ENCODE measurements at places on chromosomes 16 and 17. TPM values are rescaled to one million over a fixed set of nuclear protein-coding genes. Genes with fewer than 3 reads are reported as not detected.

DNA sequence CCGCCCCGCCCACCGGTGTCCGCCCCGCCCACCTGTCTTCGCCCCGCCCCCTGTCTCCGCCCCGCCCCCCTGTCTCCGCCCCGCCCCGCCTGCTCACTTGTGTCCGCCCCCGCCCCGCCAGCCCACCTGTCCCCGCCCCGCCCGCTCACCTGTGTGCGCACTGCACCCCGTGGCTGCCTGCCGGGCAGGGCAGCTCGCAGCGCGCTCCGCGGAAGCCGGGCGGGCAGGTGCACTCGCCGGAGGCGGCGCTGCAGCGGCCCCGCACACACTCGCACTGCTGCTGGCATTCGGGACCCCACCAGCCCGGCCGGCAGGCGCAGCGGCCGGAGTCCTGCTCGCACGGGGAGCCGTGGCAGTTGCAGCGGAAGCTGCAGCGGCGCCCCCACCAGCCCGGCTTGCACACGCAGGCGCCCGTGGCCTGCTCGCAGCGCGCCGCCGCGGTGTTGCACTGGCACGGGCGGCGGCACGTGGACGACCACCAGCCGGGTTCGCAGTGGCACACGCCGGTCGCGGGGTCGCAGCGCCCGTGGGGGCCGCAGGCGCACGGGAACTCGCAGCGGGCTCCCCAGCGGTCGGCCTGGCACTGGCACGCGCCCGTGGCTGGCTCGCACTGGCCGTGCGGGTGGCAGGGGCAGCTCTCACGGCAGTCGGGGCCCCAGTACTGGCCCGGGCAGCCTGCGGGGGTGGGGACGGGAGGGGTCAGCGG is 2.1 kb downstream of the SCARF1 start:
- no peak for DNase-seq

DNA sequence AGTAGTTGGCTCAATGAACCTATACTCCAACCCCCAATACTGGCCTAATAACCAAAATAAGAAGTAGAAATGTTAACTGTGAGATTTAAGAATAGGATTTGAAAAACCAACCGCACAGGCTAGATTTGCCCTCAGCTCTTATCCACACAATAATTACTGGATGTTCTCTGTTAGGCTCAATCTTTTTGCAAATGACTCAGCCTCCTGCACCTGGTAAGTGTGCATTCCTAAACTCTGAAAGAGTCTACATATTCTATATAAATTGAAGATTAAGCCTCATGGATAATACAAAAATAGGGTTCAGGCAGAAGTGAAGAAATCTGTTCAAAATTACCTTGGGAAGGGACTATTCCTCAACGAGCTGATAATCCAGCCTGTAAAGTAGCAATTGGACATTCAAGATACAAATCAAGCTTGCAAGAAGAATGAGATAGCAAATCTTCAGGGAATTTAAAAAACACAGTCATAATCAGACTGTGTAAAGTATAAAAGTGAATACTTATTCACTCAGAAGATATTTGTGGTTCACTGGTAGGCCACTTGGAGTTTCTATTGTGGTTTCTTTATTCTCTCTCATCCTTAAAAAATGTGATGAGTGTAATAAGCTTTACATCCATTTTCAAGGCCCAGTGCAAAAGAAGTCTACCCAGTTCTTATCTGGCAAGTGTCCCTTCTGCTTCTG is 931.9 kb upstream of the SOX9 start:
- DNase-seq: no peak

Gene ACBD4
- total RNA-seq: 9.4 TPM

Gene CDH8
- total RNA-seq: not detected

Gene CMTM4
- total RNA-seq: 15.2 TPM

Gene WNK4
- not detected for total RNA-seq

GRCh38 chr16:81460075-81460474 is 15.5 kb downstream of the CMIP start:
- DNase-seq: no peak

- DNase-seq: no peak
Measured at GRCh38 chr16:30621765-30622164, 11.6 kb upstream of the ZNF689 start.

DNA sequence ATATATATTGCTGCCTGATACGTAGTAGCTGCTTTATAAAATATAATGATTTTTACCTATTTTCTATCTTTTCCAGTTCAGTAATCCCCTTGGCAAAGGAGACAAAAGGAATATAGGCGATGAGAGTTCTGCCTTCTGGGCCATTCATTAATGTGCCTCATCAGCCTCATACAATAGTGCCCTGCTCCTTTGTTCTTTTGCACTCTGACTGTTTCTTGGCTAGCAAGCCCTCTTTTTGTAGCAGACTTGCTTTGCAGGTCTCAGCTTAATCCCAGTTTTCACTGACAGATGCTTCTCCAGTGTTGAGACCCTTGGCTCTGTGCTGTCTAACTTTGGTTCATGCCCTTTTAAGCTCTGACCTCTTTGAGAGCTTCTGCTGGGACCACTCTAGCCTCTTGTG is 10.4 kb downstream of the HSD17B2 start:
- DNase-seq: no peak

DNA sequence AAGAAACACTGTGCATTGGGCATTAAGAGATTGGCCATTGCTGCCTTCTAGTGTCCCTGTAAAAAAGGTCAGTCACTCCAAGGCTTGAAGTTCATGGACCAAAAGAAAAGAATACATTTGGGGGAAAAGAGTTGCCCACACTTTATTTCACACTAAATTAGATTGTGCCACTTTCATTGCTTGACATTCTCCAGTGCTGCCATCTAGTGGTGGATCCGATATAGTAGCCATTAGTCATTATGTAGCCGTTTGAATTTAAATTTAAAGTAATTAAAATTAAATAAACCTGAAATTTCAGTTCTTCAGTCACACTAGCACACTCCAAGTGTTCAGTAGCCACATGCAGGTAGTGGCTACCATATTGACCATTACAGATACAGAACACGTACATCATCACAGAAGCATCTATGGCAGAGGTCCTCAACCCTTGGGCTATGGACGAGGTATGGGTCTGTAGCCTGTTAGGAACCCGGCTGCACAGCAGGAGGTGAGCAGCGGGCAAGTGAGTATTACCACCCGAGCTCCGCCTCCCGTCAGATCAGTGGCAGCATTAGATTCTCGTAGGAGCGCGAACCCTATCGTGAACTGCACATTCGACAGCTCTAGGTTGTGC is 21.9 kb upstream of the CDH5 start:
- DNase-seq: no peak

DNA sequence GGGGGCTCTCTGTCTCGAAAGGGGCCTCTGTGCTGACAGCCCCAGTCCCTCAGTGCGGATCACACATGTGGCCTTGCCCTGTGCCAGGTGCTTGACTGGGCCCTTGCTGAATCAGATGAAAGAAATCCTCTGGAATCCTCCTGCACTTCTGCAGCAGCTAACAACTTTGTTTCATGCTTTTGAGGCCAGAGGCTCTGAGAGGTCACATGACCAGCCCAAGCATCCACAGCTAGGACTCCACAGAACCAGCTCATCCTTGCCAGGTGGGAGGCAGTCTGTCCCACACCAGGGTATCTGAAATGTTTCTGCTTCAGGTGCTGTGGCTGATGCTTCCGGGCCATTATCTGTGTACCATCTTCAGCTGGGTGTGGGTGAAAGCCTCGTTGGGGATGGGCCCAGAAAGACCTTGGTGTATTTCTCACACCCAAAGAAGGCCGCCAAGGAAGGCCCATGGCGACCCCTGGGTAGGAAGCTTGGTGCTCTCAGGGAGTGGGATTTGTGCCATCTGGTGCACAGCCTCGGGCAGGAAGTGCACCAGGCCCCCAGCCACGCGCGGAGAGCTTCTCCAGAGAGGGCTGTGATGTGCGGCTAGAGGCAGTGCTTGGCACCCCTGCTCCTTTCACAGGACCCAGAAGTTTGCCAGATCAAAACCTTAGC is 143.8 kb downstream of the CLEC16A start:
- no peak for DNase-seq

DNA sequence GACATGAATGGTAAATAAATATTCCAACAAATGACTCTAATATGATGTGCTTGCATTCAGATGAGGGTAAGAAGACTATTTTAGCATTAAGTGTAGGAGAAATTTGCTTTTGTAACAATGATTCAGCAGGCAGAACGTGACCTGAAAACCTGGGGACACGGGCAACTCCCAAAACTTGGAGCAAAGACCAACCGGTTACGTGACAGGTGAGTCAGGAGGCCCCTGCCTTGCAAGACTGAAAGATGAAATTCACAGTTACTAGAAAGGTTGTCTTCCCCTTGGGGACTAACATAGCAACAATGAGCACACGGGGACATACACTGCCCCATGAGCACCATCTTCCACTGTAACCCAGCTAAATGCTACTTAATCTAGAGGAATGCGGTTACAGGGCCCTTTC is 33.5 kb upstream of the ERN1 start:
- no peak for DNase-seq

DNA sequence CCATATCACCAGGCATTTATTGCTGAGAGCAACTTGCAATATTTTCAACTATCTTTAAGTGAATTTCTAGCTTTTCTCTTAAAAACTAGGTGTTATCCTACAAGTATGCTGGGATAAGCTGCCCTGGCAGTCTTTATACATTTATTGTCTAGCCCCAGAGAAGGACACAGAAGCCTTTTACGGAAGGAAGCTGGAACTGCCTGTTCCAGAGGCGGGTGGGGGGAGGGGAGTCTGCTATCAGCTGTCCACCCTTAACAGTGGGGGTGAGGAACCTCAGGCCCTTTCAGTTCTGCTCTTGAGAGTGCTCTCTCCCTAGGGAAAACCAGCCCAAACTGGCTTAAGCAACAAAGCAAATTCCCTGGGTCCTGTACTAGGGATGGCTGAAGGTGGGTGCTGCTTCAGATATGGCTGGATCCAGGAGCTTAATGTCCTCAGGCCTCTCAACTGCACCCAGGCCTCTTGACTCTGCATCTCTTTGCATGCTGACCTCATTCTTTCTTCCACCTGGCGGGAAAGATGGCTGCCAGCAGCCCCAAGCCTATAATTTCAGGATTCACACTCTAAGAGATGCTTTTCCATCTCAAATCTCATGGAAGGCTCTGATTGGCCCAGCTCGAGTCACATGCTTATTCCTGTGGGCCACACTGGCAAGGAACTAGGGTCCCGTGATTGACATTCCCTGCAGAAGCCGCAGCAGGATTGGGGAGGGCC is 16.6 kb downstream of the NAGPA start:
- no peak for DNase-seq

Gene TMEM220
- 6.5 TPM for total RNA-seq

- DNase-seq: no peak
Measured at GRCh38 chr16:918741-919657, 51.8 kb downstream of the LMF1 start.

- DNase-seq: no peak
Measured at GRCh38 chr16:82152196-82152595, 17.8 kb downstream of the MPHOSPH6 start.

DNA sequence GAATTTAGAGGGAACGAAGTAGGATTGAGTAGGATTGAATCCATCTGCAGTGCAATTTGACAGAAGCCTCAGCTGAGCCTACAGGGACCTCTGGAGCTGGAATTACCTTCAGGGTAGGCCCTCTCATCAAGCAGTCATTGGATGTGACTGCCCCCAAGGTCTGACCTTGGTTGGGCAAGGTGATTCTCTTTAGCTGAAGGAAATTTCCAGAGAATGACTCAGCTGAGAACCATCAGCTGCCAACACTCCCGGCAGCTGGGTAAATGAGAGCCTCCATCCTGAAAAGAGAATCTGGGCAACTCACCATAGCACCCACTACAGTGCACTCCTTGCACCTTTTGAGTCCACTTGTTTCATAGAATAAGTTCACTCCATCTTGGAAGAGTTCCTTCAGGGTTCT is 113.5 kb upstream of the MED13 start:
- no peak for DNase-seq
